ENCODE measurements at places on chromosomes 1 and 21.

GRCh38 chr1:9346566-9346965 is 53.9 kb downstream of the SPSB1 start:
- no peak for DNase-seq

GRCh38 chr1:11365744-11366387 is 92.9 kb downstream of the UBIAD1 start:
- DNase-seq: no peak

- DNase-seq: no peak
These were observed 20.3 kb downstream of the SLC37A1 start for GRCh38 chr21:42533963-42534355.

DNA sequence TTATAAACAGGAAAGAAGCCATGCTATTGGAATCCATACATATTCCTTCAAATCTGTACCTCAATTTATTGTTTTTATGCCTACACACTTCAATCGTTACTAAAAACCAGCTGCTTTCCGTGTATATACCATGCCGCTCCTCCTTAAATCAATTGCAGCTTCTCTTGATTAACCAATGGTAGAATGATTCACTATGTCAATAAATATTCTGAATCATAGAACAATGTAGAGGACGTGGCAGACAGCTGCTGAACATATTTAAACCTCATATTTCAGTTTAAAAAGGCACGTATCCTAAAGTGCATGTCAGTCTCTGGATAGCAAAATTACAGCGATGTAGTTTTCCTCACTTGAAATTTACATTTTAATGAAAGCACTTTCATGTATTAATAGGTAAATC is 100.4 kb downstream of the MRPL39 start:
- no peak for DNase-seq

DNA sequence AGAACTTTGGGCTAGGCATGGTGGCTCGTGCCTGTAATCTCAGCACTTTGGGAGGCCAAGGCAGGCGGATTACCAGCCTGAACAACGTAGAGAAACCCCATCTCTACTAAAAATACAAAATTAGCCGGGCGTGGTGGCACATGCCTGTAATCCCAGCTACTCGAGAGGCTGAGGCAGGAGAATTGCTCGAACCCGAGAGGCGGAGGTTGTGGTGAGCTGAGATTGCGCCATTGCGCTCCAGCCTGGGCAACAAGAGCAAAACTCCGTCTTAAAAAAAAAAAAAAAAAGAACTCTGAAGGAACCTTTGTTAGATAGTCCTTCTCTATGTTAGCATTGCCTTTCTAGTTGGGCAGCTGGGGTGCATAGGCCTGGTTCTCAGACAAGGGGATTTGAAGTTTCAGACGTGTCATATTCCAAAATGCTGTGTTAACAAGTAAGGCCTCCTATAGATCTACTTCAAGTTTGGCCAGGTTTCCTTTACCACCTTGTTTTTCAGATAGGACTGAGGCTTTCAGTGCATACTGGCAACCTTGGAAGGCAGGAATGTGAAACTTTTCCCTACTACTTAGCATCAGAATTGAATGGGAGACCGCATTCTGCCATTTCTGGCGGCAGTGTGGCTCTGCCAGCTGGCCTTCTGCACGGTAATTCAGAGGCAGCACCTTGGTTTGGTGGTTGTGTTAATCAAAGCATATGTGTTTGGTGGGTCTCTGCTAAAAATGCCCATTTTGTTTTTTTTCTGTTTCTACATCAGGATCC is 6.1 kb downstream of the UQCRH start:
- DNase-seq: no peak

GRCh38 chr1:228804640-228805413 is 69.5 kb downstream of the RHOU start:
- peak; percentile 72 for DNase-seq

DNA sequence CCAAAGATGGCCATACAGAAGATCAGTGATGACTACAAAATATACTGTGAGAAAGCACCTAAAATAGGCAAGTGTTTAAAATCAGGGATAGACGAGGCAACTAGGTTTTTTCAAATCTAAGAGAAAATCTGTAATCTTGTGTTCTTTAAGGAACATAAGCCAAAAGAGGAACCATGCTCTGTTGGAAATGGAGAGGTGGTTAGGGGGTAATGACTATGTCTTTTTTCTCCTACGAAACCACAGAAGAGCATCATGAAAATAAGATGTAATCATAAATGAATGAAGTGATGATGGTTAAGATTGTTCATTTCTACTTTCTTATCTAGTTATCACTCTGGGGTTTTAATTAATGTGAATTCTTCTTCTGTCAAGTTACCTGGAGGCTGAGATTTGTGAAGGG is 43.1 kb downstream of the RGSL1 start:
- DNase-seq: no peak

GRCh38 chr1:42891465-42892138 is 45.2 kb downstream of the ZNF691 start:
- DNase-seq: no peak
